ENCODE measurements at places on chromosomes 5 and 9.

DNA sequence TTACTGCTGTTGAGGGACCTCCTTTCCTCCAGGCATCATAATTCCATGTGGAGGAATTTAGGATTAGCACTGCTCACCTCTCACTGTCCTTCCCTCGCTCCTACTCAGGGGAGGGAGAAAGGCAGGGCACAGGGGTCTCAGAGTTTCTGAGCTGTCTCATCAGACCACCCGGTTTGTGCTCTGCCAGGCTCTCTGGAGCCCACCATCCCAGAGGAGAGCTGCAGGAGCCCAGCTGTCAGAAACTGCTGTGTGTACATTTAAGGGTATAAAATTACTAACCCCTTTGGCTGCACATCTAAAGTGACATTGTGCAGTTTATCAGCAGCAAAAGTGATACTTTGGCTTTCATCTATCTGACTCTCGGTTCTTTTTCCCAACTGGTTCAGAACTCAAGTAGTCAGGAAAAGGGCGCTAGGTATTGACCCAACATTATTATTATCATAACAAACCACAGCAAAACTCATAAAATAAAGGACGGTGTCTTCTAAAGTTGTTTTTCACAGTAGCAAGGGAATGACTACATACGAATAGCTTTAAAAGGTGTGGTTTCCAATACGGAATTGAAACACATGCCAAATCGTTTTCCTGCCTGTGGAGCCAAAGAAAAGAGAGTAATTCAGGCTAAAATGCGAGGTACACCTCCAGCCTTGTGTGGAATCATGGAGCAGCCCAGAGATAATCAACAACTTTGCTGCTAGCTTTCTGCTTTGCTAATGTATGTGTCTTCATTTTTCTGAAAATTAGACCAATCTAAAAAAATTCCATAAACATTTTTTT lies 348.1 kb downstream of the TMEM167A start:
- no peak for DNase-seq

- DNase-seq, result no peak
These were observed 271.1 kb upstream of the MVB12B start for GRCh38 chr9:126055381-126055985.

DNA sequence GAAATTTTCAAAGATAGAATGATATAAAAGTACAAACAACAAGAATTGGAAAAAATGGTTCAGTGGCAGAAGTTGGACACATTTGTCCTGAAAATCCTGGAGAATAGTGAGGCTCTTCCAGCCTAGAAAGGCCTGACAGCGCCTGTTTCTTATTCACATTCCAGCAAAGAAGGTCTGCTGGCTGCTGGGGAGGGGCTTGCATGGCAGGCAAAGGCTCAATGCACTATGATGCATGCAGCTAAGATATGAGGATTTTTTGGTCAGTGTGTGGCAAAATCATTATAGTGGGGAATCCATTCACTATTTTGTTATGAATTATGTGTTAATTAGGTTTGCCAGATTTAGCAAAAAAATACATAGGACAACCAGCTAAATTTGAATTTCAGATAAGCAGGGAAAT lies 243.9 kb upstream of the SLC30A5 start:
- no peak for DNase-seq

DNA sequence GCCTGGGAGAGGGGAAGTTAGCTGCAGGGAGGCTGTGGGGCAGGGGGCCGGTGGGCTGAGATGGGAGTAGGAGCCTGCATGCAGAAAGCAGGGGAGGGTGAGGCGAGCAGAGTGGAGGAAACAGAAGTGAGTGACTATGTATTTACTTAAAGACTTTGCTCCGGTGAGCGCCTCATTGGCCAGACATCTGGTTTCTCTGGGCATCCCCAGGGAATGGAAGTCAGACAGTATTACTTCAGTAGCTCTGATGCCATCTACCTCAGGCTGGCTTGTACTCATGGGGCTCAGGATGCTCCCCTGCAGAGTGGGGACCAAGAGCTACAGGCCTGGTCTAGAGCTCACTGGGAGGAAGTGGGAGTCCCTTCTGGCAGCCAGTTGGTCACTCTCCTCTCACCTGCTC lies 78.2 kb upstream of the ARAP3 start:
- DNase-seq, result no peak

DNA sequence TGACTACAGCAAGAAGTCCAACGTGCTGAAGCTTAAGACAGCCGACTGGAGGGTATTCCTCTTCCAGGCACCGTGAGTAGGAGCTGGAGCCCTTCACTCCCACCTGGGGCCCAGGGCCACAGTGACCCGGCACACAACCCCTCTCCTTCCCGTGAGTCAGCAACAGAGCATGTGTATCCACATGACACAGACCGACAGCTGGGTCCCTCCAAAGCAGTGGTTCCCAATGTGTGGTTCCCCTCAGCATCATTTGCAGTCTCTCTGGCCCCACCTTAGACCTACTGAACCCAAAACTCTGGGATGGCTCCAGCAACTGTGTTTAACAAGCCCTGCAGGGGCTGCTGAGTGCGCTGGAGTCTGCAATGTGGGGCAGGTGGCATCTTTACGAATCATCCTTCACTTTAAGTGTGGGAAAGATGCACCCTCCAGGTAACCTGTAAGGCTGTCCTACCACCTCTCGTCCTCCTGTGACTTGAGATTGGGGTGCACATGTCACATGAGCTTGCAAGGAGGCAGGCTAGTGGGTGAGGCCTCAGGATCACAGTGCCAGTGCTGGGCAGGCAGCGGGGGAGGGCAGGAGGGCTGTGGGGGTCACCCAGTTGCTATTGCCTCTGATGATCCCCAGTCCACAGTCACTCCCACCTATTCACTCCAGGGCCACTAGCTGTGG lies 42.2 kb downstream of the PSD2 start:
- DNase-seq, result no peak

GRCh38 chr9:110027671-110028081 lies 180.3 kb downstream of the C9orf152 start:
- no peak for DNase-seq

DNA sequence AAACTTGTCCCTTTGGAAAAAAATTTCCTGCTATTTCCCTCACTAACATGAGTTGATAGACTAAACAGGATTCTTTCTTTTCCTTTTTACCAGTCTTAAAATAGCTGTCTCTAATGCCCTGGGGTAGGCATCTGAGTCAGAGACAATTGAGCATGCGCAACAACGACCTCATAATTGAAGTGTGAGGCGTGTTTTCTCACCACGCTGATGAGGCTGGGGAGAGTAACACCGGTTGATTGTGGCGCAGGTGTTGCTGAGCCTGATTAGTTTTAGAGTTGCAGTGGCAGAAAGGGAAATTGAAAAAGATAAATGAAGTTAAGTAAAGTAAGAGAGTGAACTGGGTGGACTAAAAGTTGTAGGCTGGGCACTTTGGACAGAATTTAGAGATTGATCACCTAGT lies 213.7 kb downstream of the TLR4 start:
- no peak for DNase-seq

- DNase-seq, result no peak
These were observed 437.3 kb upstream of the MPDZ start for GRCh38 chr9:13716601-13717321.

DNA sequence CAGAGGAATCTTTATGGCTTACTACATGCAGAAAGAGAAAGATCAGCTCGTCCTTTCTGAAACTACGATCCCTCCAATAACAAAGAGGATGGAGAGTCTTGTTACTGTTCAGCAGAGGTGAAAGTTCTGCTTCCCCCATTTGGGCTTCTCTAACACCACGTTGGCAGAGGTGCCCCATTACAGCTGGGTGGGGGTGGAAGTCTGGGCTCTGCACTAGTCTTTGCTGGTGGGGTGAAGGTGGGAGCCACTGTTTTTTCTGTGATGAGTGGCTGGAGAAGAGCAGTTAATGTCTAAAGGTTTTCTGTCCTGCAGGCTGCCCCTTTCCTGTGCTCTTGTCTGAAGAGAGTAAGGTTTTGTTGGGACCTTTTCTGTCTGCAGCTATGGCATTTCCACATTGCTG lies 64.7 kb upstream of the OTULINL start:
- no peak for DNase-seq

DNA sequence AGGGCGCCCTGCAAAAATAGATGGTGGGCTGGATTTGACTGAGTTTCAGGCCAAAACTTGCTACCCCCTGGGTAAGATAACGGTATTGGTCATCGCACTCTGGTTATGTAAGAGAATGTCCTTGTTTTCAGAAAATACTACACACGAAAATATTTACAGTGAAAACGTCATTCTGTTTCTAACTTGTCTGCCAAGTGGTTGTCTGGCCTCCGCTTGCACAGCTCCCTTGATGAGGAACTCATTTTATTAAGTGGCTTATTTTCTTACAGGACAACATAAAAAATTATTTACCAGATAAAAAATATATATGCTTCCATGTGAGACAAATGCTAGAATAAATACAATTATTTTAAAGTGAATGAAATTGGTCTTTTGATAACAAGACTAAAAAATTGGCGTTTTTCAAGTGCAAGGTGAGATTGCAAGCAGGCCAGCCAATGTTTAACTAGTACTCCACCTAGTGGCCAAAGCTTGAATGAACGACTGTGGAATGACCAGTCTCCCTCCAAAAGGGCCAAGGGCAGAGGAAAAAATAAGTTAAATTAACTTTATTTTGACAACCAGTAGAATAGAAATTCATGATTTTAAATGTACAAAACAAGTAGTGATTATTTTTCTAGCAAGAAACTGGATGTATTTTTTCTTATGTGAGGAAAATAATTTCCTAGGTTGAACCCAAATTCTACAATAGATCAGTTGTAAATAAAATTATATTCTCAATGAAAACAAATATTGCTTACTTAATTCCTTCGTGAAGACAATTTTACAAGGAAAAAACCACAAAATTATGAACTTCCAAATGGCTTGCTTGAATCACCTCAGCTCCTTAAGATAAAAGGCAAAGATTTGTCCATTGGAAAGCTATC lies 93.2 kb downstream of the ZFAND5 start:
- DNase-seq, result peak; percentile 62

DNA sequence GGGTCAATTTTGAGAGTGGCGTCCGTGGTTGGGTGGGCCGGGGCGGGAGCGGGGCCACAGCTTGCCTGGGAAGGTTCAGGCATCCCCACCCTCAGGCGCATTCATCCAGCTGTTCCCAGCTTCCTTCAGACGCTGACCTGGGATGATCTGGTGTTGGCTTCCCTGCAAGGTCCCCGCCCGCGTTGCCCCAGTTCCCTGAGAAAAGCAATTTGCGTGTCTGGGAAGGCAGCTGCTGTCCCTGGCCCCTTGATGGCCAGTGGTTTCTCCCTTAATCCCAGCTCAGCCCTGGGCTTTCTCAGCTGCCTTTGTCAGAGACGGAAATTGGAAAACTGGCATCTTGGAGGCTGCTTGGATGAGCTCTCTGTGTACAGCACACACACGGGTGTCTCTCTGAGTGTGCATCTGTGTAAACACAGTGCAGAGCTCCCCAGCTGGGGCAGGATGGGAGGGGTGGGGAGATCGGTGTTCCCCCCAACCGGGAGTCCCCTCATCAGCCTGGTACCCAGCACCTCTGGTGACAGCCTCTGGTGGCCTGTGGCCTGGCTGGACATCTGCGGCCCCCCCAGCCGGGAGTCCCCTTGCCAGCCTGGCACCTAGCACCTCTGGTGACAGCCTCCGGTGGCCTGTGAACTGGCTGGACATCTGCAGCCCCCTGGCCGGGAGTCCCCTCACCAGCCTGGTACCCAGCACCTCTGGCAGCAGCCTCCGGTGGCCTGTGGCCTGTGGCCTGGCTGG lies 94.0 kb downstream of the COL5A1 start:
- DNase-seq, result no peak

DNA sequence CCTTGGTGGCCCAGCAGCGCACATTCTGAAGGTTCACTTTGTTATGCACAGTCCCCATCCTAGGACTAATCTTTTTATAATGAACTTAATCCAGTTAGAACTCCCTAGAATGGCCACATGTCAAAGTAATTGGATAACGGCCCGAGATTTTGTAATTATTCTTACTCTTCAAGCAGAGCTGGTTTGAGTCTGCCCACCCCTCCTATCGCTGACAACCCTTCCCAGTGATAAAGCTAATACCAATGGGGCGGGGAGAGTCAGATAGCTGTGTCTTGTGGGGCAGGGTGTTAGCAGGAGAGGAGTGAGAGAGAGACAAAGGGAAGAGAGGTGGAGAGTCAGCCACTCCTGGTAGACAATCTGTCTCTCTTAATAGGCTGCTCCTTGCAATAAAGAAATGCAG lies 356.9 kb downstream of the SLIT3 start:
- no peak for DNase-seq

- no peak for DNase-seq
These were observed 105.7 kb upstream of the RAPGEF1 start for GRCh38 chr9:131845305-131846298.

GRCh38 chr9:90894986-90895687 lies 93.5 kb downstream of the SYK start:
- no peak for DNase-seq

DNA sequence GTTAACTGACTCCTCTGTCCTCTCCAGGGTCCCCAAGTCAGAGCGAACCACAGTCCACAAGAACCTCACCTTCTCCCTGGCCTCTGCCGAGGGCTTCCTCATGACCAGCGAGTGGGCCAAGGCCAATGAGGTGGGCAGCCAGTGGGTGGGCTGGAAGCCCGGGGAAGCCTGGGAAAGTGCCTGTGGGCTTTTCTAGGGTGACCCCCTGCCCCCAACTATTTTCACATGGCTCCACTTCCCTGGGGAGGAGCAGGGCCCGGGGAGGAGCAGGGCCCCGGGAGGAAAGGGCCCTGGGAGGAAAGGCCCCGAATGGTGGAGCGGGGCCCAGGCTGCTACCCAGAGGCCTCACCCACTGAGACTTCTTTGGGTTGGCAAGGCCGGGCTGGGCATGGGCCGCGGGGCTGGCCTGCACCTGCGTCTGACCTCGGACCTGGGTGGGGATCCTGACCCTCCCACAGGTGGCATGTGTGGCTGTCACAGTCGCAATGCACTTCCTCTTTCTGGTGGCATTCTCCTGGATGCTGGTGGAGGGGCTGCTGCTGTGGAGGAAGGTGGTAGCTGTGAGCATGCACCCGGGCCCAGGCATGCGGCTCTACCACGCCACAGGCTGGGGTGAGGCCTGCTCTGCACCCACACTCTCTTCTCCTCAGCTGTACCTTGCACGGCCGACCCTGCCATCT lies 17.9 kb downstream of the ADGRD2 start:
- DNase-seq, result no peak

DNA sequence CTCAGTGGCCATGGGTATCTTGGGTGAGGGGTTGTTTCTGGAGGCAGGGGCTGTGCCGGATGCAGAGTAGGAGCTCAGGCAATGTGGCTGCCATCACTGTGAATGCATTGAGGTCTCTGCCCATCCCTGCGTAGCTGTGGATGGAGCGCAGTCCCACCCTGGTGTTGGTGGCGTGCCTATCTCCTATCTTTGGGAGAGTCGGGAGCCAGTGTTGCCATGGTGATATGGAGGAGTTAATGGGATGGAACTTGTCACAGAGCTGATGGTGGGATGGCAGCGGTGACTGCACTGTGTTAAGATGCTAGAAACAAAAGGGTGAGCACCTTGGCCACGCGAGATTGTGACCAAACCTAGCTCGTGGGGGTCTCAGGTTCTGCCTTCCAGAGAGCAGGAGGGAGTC lies 197.3 kb downstream of the MELK start:
- DNase-seq, result no peak

DNA sequence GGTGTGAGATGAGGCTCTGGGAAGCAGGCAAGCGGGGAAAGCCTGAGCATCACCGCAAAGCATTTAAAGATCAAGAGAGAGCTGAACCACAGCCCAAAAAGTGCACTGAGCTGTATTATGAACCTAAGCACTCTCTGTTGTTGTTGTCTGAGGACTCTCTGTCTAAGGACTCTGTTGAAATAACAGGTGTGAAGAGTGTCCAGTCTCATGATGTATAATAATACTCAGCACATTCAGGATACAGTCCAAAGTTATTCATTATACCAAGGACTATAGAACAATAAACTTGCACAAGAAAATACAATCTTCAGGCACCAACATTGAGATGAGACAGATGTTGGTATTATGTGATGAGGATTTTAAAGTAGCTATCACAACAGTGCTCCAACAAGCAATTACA lies 71.8 kb upstream of the CTSV start:
- no peak for DNase-seq

Data from MM.1S (cell line).